ENCODE measurements at places on chromosomes 2 and 18.
A peak's percentile ranks its signal among the peaks of the same experiment; 100 is the strongest.

DNA sequence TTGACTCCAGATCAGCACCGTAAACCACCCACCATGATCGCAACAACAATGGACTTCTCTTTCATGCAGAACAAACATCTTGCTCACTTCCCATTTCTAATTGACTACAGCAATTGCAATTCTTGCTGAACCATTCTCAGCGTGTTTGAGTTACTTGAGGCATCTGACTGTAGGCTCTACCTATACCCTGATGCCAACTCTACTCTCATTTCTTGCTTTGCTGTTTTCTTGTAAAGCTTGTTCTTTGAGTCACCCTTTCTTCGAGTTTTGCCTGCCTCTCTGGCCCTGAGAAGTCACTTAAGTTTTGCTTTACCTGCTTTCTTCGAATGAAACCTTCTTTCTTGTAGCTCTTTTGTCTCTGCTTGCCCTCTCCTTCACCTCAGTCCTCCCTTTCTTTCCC lies 160.5 kb upstream of the RND3 start:
- no peak for DNase-seq

- DNase-seq, result no peak
Measured at GRCh38 chr2:227031379-227031778, 132.6 kb downstream of the COL4A4 start.

DNA sequence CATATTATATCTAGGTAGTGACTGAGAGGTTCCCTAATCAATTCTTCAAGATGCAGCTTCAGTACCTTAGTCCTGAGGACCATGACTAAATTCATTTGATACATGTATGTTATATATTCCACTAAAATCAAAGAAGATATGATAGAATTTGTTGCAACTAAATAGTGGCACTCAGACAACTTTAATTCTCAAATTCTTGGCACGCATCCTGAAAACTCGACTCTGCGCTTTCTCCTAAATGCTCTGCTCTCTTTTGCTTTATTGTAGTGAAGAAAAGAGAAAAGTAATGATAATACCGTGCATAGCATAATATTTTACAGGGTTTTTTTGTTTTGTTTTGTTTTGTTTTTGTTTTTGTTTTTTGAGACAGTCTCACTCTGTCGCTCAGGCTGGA lies 475.3 kb downstream of the ARHGAP15 start:
- no peak for DNase-seq

GRCh38 chr2:72921088-72921851 lies 4.0 kb downstream of the EMX1 start:
- DNase-seq, result no peak

DNA sequence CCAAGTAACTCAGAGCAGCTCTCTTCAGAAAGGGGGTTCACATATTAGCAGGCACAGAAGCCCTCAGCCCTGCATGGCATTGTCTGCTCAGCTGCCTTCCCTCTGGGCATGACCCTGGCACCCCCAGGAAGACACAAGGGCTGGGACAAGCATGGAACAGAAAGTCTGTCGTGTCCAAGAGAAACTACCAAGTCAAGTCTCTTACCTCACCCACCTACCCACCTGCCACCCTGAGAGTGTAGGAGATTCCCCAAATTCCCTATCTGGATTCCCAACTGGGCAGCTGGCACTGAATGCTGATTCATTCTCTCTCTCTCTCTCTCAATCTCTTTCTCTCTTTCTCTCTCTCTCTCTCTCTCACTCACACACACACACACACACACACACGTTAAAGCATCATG lies 21.6 kb downstream of the SMAD7 start:
- DNase-seq, result no peak

GRCh38 chr2:242029422-242030225 lies 160.1 kb downstream of the RTP5 start:
- no peak for DNase-seq

DNA sequence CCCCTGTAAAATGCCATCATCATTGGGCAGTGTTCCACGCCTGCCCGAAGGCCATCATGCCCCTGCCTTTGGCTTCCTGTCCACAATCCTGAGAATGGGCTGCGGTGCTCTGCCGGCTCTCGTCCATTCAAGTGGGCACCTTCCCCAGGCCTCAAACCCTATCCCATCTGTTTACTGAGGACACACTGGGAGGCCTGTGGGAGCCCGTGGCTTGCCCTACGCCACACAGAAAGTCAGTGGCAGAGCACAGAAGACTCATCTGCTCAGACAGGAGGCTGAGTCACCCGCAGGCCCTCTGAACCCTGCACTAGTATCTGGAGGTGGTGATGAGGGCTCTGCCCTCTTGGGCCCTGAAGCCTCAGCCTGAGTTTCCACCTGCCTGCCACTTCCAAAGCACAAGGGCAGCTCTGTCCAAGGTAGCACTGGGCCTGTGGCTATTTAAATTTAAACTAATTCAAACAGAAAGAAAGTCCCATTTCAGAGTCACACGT lies 19.1 kb upstream of the ANKRD53 start:
- no peak for DNase-seq

- DNase-seq, result no peak
Measured at GRCh38 chr2:9405636-9406035, 17.7 kb downstream of the ITGB1BP1 start.

- DNase-seq, result no peak
Measured at GRCh38 chr2:230669386-230669950, 43.2 kb upstream of the CAB39 start.

GRCh38 chr2:63051795-63052333 lies 1.2 kb downstream of the OTX1 start:
- DNase-seq, result no peak

DNA sequence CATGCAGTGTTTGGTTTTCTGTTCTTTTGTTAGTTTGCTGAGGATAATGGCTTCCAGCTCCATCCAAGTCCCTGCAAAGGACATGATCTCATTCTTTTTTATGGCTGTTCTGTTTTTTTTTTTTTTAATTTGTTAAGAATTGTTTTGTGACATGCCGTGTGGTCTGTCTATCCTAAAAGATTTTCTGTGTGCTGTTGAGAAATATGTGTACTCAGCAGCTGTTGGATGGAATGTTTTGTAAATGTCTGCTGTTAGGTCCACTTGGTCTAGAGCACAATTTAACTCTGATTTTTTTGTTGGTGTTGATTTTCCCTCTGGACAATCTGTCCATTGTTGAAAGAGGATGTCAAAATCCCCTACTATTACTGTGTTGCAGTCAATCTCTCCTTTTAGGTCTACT lies 80.4 kb upstream of the WDR75 start:
- no peak for DNase-seq

- DNase-seq, result peak; percentile 83
Measured at GRCh38 chr2:9799729-9800632, 43.3 kb upstream of the TAF1B start.

DNA sequence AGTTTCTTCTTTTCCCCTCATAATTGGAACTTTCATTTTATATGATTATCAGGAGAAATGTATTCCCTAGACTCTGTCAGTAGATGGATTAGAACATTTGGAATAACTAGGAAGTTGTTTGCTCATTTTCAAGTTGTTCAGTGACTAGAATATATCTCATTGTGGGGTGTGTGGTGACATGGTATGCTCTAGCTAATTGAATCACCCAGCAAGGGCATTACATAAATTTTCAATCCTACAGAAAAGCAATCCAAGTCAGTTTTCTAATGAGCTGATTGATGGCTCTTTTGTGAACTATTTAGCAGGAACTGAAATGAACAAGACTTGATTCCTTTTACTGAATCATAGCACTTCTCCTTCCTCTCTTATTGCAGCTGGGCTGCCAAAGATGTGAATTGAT lies 461.4 kb downstream of the TGIF1 start:
- DNase-seq, result no peak

DNA sequence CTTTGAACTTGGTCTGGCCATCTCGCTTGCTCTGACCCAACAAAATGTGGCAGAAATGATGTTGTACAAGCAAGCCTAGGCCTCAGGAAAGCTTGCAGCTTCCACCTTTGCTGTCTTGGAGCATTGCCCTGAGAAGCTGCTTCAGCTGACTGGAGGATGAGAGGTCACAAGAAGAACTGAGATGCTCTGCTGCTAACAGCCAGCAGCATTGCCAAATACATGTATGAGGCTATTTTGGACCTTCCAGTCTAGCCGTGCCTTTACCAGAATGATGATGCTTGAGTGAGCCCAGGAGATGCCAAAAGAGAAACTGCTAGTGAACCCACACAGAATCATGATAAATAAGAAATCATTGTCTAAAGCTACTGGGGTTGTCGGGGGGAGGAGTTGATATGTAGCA lies 13.2 kb upstream of the ITGAV start:
- no peak for DNase-seq

DNA sequence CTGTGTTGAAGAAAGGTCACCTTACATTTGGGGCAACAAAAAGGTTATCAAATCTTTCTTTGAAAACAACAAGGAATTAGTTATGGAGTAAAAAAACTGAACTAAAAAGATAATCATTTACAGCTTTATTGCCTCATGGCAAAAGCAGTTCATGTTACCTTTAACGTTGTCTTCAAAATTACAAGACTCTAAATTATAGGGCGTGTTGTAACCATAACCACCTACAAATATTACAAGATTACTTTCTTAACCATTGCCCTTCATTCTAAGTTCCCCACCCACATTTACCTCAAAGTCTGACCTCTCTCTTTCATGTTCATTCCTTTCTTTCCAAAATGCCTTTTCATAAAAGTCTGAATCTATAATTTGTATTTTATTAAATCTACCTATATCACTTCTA lies 74.6 kb upstream of the LRATD1 start:
- DNase-seq, result no peak

GRCh38 chr2:162317058-162317742 lies 1.3 kb downstream of the IFIH1 start:
- no peak for DNase-seq

DNA sequence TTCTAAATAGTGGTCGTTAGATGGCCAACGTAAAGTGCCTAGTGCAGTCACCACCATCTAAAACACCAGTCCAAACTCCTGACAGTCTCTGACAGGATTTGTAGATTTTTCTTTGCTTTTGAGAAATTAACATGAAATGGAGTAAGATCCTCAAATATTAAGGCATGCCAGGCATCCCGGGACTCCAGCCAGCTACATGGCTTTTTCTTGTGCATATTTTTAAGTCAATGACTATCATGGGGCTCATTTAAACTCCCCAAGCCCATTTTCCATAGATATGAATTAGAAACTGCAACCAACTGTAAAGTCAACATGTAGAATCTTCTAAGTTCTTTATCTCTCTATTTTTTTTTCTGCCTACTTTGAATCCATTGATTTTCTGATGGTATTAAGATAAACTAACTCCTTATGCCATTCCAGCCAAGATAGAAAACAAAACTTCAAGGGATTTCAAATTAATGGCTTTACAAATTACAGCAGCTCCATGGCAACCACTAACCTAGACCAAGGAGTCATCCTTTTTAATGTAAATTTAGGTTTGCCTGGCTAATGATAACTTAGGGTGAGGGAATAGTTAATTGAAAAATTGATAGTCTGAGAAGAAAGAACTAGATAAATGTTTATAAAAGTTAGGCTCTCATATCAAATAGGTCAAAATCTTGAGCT lies 764.1 kb upstream of the NXPH2 start:
- no peak for DNase-seq

GRCh38 chr2:229409751-229410181 lies 138.7 kb upstream of the PID1 start:
- no peak for DNase-seq

GRCh38 chr18:44732599-44732998 lies 51.9 kb downstream of the SETBP1 start:
- no peak for DNase-seq

DNA sequence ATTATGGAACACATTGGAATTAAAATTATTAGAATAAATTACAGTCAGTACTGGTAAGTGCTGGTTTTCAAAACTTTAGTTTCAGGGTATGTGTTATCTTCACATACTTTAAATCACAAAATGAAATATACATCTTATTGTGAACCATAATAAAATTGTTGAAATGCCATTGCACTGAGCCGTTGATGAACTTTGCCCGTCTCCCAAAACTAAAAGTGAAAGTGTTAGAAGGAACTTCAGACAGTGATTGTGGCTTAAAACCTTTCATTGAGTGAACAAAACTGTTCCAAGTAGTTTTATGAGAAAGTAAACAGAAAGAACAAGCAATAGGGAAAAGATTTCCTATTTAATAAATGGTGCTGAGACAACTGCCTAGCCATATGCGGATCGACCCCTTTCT lies 811.6 kb downstream of the PLCL1 start:
- no peak for DNase-seq

All from germinal center (tissue), 1 donor.